Stimulated activated CD4-positive, alpha-beta T cell treated with anti-CD3 and anti-CD28 coated beads, TNF-alpha, amount 100 ng/mL, for 1 hour (primary cell): ENCODE measurements at places on chromosomes 6 and 20.

GRCh38 chr20:755941-756340 lies 12.4 kb downstream of the SLC52A3 start:
- DNase-seq: no peak

GRCh38 chr20:40186826-40187225 lies 502.2 kb downstream of the MAFB start:
- DNase-seq: no peak

- DNase-seq: no peak
Observed at GRCh38 chr6:130240232-130240631, 17.5 kb upstream of the SAMD3 start.

GRCh38 chr6:73734832-73735453 lies 38.9 kb downstream of the CD109 start:
- DNase-seq: no peak

- no peak for DNase-seq
Observed at GRCh38 chr6:34958734-34959133, 69.7 kb downstream of the ANKS1A start.

DNA sequence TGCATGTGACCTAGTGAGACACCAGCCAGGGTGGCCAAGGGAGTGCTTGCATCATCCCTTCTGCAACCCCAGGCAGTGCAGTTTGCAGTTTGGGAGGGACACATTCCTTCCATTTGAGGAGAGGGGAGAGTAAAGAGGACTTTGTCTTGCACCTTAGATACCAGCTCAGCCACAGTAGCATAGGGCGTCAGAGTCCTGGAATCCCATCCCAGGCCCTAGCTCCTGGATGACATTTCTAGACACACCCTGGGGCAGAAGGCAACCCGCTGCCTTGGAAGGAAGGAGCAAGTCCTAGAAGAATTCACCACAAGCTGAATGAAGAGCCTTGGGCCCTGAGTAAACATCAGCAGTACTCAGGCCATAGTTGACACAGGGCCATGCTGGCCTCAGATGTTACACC lies 680.4 kb upstream of the IMPG1 start:
- no peak for DNase-seq

GRCh38 chr6:44309631-44310030 lies 3.5 kb downstream of the AARS2 start:
- DNase-seq: no peak

DNA sequence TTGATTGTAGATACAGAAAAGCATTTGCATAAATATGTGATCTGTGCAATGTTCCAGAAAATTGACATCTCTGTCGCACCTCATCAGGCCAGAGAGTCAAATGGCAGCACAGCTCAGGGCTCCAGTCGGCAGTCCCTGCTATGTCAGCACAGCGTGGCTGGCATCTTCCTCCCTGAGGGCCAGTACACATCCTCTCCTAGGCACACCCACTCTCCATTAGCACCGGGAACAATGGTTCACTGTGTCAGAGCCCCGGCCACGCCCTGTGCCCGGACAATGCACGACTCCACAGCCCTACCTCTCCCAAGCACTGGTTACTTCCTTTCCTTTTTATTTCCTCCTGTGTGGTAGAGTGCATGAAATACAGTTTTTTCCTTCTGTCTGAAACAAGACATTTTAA lies 114.9 kb downstream of the FOXC1 start:
- no peak for DNase-seq

DNA sequence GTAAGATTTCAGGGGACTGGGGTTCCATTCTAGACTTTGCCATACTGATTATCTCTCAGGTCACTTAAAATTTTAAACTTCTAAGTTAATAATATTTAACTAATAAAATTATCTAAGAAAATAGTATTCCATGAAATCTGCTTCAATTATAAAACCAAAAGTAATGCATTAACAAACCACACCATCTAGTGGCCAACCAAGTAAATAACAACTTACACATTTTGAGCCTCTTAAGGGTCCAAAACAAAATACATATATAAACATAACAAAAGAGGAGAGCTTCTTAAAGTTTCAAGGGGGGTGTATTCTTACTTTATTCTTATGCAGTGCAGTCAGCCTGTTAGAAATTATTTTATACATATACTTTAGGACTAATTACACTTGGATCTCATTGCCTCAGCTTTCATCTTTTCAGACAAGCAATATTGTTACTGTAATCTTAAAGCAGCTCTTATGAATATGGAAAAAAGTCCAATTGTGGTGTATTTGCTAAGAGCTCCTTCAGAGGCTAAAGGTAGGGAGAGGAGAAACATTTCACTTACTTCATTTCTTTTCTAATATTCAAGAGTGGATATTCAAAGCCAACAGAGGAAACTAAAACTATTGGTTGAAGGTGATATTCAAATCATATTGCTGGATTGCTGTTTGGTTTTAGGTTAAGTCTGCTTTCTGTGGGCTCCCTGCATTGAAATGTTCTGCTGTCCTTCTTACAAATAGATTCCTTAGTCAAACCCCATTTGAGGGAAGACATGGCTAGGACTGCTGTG lies 199.7 kb upstream of the SIM1 start:
- DNase-seq: no peak
